Stimulated activated CD8-positive, alpha-beta memory T cell treated with anti-CD3 and anti-CD28 coated beads, Interleukin-4, amount 100 ng/mL, for 4 hours (primary cell): ENCODE measurements at places on chromosomes 5 and 9.

- no peak for DNase-seq
These were observed 101.8 kb downstream of the DOCK8 start for GRCh38 chr9:316382-316965.

GRCh38 chr9:113769412-113769811 lies 106.7 kb upstream of the ZNF618 start:
- DNase-seq: no peak

DNA sequence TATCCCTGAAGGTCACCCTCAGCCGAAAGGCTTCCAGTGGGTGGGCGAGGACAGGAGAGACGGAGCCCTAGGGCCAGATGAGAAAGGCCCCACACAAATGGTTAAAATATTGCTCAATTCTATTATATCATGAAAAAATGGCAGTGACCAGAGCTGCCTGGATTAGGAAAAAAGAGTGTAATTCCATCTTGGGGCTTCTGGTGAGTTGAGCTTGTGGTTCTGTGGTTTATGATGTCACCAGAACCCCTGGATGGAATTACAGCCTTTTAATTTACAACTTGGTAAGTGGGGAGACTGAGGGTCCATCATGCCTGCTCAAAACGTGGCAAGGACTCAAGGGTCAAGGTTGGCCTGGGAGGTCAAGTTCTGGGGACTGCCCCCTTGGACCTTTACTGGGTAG lies 55.5 kb upstream of the STC2 start:
- DNase-seq: no peak

- no peak for DNase-seq
These were observed 555.4 kb upstream of the CLINT1 start for GRCh38 chr5:158414333-158414762.

GRCh38 chr5:141508798-141509611 lies 20.1 kb downstream of the PCDHGC5 start:
- no peak for DNase-seq

DNA sequence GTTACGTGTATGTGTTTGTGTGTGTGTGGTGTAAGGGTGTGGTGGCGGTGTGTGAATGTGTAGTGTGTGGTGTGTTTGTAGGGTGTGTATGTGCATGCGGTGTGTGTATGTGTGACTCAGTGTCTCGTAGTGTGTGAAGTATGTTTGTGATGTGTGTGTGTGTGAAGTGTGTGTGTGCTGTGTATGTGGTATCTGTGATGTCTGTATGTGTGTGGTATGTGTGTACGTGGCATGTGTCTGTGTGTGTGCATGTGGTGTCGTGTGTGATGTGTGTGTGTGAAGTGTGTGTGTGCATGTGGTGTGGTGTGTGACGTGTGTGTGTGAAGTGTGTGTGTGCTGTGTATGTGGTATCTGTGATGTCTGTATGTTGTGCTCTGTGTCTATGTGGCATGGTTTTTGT lies 339.4 kb downstream of the MTRR start:
- DNase-seq: no peak

DNA sequence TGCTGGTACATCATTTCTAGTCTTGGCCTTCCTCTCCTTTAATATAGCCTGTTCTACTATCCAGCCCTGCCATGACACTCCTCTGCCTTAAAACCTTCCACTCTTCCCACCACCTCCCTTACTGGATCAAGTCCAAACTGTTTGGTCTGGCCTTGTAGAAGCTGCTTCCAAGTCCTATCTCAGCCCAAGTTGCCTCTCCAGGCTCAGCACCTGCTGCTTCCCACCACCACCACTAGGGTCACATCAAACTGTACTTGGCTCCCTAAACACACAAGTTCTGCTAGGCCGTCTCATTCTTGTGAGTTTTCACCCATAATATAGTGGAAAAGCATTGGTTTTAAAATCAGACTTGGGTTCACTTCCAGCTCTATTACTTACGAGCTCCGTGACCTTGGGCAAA lies 1.4 kb downstream of the NDUFA8 start:
- no peak for DNase-seq

DNA sequence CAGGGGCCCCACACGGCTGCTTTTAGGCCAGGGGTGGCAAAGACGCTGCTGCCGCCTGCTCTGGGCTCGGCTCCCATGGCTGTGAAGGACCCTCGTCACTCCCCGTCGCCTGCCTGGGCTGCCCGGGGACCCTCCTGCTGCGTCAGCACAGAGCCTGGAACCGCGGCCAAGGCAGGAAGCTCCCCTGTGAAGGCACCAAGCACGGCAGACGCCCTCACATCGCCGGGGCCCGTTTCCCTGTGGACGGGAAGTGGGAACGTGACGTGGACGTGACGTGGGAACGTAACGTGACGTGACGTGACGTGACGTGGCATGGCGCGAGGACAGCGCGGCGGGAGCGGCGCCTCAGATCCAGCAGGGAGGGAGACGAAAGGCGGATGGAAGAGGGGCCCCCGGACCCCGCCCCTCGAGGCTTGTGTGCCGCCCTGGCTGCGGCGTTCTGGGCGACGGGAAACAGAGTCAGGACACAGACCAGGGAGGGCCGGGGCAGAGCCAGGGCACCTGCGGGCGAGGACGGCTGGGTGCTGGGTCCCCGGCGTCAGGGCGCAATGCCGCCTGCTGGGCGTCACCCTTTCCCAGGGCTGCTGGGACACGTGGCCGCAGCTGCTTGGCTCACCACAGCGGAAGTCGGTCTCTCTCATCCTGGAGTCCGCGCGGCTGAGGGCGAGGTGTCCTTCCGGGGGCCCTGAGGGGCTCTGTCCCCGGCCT lies 53.1 kb downstream of the MRPL36 start:
- no peak for DNase-seq

DNA sequence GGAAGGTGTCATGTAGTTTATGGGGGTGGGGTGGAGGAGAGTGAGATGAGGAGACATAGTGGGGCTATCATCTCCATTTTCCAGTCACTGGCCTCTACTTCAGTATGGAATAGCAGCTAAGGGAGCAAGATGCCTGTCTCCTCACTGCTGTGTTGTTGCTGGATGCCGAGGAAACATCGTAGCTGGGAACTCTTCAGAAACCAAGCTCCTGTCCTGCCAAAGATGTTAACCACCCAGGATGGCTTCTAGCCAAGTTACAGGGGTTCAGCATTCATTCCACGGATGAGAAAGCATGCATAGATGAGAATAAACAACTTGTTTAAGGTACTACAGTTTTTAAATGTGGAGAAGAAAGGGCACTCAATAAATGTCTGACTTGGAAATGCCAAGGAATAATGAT lies 226.5 kb downstream of the ASTN2 start:
- no peak for DNase-seq

GRCh38 chr5:97418462-97418861 lies 235.4 kb upstream of the RIOK2 start:
- no peak for DNase-seq

GRCh38 chr5:30561771-30562170 lies 631.7 kb upstream of the CDH6 start:
- no peak for DNase-seq

- DNase-seq: no peak
These were observed 1009.4 kb downstream of the TLE1 start for GRCh38 chr9:80679916-80680315.

GRCh38 chr9:137256856-137257255 lies 1.7 kb downstream of the NELFB start:
- DNase-seq: no peak

DNA sequence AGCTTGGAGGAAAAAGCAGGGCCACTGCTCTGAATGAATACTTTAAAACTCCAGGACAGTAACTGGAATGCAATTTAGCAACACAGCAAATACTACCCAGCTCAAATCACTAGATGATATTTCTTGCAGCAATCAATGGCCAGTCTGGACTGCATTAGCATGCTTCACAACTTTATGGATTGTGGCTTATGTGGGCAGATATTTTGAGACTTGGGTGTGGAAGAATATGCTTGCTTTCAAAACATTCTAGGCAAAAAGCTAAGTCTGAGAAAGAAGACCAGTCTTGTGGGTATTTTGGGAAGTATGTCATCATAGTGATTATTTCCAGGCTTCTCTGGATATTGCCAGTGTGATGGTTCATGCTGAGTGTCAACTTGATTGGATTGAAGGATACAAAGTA lies 3.1 kb downstream of the RANBP3L start:
- no peak for DNase-seq

- DNase-seq: no peak
These were observed 9.2 kb downstream of the ENC1 start for GRCh38 chr5:74631081-74631953.

DNA sequence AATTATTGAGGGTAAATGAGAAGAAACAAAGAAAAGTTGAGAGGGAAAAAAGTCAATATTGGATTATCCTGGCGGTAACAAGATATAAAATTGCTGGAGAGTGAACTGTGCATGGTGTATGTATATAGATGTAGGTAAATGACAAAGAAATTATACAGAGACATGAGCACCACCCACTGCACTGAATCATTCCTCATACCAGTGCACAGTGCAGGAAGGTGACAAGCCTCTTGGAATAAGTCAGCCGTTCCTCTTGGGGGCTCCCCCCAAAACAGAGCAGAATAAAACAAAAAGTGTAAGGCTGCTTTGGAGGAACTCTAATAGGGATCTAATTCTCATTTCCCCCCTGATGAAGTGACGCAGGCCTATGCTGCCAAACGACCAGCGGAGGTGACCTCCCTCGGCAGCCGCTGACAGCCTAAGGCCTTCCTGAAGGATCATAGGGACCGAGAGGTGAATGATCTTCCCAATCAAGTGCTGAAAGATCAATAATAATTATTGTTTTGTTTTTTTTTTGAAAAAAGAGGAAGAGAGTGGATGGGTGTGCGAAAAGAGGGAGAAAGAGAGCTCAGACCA lies 245.0 kb downstream of the PSAT1 start:
- DNase-seq: no peak

DNA sequence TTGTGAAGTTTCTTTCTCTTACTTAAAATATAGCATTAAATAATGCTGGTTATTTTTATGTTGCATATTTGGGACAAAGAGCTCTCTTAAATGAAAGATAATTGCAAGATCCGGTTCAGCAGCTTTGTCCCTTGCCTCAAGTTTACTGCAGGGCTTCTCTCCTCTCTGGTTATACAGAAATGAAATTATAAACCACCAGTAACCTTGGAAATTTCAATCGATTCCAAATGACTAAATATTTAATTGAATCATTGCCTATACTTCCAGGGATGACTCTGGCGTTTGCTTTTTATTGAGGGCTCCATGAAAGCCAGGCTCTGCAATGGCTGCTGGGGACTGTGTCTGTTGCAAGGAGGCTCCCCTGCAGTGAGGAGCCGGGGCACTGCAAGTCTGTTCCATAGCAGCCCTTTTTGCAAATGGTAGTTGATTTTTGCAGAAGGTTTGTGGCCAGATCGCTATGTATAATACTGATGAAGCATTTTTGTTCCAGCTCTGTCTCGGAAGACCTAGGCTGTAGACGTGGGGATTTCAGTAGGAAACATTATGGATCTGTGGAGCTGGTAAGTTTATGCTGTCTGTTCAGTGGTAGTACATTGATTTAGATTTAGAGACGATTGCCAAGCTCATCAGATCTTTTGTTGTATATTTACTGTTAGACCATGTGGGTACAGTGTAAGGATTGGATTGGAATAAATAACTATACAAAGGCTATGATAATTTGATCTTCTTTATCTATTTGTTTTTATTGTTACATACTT lies at the start of gene GARNL3:
Gene GARNL3 (plus strand): TSS at position 313 of the 758 bp plus-strand sequence. CDS start 104 bp downstream, at position 417.
- DNase-seq: no peak

GRCh38 chr5:37777432-37778130 lies 62.3 kb downstream of the GDNF start:
- no peak for DNase-seq

GRCh38 chr5:117084067-117084466 lies 509.4 kb upstream of the SEMA6A start:
- DNase-seq: no peak

GRCh38 chr5:158727136-158727535 lies 372.6 kb downstream of the EBF1 start:
- DNase-seq: no peak

GRCh38 chr9:86751207-86751606 lies 196.1 kb downstream of the GAS1 start:
- DNase-seq: no peak

DNA sequence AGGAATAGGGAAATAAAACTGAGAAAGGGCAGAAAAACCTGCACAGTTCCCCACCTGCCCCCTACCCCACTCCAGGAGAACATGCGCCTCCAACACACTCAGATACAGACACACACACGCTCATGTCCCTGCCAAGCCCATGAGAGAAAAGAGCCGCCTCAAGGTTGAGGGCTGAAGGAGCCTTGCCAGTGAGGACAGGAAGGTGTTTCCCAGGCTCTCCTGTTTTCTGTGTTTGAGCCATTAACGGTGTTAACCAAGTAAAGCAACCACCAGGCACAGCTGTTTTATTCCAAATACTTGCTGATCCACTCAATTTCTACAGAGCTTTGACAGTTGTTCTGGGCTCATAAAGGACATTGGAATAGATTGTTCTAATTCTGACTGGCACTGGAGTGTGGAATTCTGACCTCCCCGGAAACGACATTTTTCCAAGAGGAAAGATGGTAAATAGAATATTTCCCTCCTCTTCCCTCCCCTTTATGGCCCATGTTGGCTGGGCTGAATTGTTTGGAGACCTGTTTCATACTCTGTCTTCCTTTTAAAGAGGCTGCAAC lies 238.0 kb downstream of the DMAC1 start:
- no peak for DNase-seq

DNA sequence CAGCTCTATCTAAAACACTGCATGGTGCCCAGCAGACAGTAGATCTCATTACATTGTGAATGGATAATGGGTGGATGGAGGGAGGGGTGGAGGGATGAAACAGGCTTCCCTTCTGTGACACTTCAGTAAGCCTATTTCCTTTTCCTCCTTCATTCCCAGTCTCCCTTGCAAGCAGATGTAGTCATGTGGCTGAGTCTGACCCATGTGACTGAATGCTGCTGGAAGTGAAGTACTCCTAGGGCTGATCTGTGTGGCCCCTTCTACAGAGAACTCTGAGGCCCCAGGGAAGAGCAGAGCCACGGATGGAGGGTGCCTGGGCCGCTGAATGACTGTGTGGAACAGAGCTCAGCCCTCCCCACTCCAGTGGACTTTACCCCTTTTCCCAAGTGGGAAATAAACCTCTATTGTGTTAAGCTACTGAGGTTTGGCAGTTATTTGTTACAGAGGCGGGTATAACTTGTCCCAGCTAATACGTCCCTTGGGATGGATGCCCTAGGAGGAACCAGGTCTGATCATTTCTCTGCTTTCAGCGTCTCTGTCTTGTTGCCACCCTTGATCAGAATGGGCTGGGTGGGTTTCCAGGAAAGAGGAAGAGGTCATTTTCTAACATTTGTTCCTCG lies 176.1 kb upstream of the MVB12B start:
- DNase-seq: no peak

- DNase-seq: no peak
These were observed 329.3 kb upstream of the ADCY2 start for GRCh38 chr5:7066471-7067235.

GRCh38 chr5:167050568-167051401 lies 1240.7 kb upstream of the WWC1 start:
- DNase-seq: no peak
